ENCODE measurements at places on chromosomes 7 and 10. TPM values are rescaled to one million over a fixed set of nuclear protein-coding genes. Genes with fewer than 3 reads are reported as not detected.

GRCh38 chr7:31308652-31309051, 31.9 kb downstream of the NEUROD6 start:
- peaks cover 82% of the 10 kb centered on the region for H3K27me3 ChIP-seq
- no peaks in the 10 kb centered on the region for H3K4me1 ChIP-seq
- no peak overlapping the region for H3K27ac ChIP-seq

DNA sequence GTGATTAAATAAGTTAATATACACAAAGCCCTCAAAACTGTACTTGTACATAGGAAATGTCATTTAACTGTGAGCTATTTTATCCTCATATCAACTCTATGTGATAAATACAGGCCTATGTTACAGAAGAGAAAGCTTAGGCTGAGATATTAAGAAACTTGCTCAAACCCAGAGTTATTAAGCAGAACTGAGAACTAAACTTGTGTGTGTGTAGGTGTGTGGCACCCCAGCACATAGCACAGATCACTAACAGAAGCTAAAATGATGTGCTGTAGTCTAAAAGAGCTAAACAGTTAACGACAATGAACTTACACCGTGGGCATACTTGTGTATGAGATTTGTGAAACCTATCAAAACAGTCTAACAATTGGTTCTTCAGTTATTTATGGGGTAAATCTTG, 34.5 kb downstream of the MTPN start:
- H3K27me3 ChIP-seq, result no peaks in the 10 kb centered on the region
- H3K4me3 ChIP-seq, result no peak overlapping the region
- no peaks in the 10 kb centered on the region for H3K4me1 ChIP-seq
- H3K27ac ChIP-seq, result no peak overlapping the region

Gene NAT16
- total RNA-seq, result not detected

Gene H2BK1
- total RNA-seq, result not detected

Gene CCDC3
- total RNA-seq, result 0.13 TPM

Gene GALNT17
- not detected for total RNA-seq

Data from PC-9 (cell line).